ENCODE measurements at places on chromosomes 5 and 9.

GRCh38 chr5:11182441-11183080 is 421.5 kb upstream of the DAP start:
- no peak for DNase-seq

DNA sequence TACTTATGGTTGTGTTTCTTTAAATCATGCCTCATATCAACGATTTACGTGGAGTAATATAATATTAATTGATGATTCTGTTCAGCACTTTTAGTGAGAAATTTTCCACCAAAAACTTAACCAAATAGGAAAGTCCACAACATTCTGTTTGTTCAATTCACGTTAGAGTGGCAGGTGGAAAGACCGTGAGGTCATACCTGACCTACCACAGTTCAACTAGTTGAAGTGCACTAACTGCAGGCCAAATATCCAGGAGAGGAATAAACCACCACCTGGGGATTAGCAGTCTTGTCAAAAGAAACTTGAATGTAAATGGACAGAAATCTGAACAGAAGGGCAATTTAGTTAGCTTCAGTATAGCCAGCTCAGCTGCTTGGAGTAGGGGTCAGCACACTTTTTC is 577.7 kb downstream of the KIF4B start:
- DNase-seq, result no peak

GRCh38 chr5:52725808-52726207 is 61.9 kb upstream of the ITGA1 start:
- no peak for DNase-seq

GRCh38 chr5:115599924-115600323 is 2.4 kb downstream of the TICAM2 start:
- DNase-seq, result no peak

- no peak for DNase-seq
Measured at GRCh38 chr5:118236108-118236849, 752.1 kb downstream of the DTWD2 start.

GRCh38 chr5:1186351-1187233 is 14.8 kb upstream of the SLC6A19 start:
- DNase-seq, result no peak

DNA sequence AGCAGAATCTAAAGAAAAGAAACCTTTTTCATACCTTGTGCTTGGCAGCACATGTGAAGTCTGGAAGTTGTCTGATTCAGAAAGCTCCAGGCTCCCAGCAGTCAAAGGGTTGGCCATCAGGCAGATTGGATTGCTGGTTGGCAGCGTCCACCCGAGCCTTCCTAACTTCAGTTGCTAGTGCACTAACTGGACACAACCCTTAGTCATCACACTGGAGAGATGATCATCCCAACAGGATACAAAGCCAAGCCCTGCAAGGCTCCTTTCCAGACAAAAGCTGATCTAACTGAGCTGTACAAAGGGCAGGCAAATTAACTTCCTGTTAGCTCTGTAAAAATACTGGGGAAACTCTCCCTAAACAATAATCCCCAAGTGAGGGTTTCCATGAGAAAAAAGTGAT is 185.6 kb downstream of the SNX18 start:
- DNase-seq, result no peak

GRCh38 chr5:126780165-126780827 is 3.4 kb downstream of the LMNB1 start:
- DNase-seq, result no peak

DNA sequence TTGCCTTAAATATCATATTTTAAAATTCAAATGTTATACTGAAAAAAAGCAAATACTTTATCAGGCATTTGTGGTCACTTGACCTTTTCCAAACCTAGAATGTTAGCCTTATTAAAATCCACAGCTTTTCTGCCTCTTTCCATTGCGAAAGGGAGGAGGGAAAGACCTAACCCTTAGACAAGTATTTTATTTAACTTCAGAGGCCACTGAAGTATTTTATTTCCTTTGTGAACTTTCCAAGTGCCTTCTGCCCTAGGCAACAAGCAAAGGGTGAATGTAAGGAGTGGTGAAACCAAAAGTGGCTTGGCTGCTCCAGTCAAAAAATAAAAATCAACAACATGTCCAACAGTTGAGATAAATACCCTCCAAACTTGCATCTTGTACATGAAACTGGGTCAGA is 376.1 kb downstream of the EFNA5 start:
- no peak for DNase-seq

DNA sequence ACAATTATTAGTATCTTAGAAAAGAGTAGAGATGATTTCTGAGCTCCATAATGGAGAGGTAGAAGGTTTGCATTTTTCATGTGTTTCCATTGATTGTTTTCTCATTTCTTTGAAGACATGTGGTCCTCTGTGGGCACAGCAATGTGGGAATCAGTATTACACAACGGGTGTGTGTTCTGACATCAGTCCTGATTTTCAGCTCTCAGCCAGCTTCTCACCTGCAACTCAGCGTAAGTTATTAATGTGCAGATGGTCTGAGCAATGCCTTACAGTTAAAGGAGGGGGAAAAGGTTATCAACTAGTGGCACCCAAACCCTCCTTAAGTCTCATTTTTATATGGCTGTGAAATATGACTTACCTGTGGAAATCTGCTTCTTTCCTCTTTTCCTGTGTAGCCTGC is 59.1 kb downstream of the ITGA2 start:
- no peak for DNase-seq
